ENCODE measurements at places on chromosomes 3 and 15.

GRCh38 chr15:62824111-62825015, 218.2 kb upstream of the TPM1 start:
- DNase-seq = no peak

GRCh38 chr15:68028888-68029207, 25.3 kb upstream of the PIAS1 start:
- DNase-seq = no peak

DNA sequence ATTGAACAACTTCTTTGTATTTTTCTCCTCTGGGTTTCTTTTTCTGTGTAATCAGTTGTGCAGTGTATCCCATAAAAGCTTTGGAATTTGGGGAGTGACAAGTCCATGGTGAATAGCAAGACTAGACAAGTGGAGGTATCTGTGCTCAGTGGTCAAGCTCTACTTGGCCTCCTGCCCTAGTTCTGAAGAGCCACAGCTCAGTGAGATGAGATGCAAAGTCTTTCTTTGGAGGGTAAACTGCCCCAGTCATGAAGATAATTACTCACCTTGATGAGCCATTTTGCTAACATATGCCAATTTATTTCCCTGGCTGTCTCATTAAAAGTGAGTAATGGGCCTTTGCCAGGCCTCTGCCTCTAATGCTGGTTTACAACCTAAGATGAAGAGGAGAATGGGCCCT, 271.2 kb upstream of the TRIM42 start:
- no peak for DNase-seq

DNA sequence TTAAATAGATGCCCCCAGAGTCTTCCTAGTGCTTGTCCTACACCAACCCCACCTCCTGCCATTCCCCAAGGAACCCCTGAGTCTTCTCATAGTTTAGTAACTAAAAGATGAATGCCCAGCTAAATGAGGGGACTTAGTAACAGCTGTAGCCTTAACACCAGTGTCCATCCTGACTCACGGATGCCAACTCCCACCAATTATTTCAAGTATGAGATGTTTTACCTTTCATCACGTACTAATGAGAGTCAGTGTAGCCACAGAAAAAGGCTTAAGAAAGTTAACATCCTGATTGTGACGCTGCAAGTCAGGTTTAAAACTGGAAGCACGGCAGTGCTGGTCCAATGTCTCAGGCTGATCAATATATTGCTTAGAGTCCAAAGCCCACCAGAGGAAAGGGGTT, 109.9 kb downstream of the FMN1 start:
- DNase-seq = no peak

DNA sequence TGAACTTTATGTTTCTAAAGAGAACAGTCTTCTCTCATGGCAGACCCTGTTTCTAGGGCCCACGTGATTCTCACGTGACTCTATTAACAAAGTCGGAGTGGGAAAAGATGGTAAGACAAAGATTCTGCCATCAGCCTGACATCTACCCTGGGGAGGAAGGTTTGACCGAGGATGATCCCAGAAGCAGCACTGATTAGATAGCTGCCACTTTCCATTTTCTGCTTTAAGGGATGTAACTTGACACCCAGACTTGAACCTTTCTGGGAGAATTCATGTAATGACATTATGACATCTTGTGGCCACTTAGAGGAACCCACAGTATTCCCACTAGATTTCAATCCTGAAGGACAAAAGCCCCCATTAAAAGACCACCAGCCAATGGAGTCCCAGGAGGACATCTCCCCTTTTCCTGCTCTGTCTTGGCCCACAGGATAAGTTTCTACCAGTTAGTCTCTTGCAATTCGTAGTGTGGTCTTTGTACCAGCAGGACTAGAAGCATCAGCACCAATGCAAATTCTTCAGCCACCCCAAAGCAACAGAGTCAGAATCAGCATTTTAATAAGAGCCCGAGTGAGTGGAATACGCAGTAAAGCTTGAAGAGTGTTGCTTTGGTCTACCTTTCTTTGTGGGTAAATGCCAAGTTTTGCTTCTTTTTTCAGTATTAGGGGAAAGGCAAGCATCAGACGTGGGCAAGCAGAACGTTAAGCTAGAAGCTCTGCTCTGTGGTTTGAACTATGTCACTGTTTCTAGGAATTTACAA, 480.5 kb upstream of the PROK2 start:
- DNase-seq = no peak

DNA sequence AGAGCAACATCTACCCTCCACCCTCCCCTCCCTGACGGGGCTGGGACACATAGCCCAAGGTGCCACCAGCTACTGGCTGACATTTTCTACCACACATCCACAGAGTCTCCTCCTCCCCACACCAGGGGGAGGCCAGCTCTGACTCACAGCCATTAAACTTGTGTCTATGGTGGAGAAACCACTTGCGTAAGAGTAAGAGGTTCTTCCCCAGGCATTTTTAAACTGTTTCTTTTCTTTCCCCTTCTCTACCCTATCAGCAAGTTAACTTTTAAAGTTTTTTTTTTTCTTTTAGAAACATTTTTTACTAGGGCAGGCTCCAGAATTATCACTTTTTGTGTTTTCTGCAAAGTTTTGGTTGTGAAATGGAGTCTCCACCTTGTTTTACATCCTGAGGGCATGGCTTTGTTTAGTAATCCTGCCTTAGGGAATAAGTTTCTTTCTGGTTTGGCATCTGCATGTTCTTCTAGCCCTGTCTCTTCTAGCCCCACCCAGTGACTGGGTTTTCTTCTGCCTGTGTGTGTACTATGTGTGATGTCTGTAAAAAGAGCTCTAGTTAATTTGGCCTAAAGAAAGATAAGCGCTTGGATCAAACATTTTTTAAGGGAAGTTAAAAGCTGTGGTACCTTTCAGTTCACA, 148.8 kb upstream of the GADL1 start:
- DNase-seq = no peak

- DNase-seq = no peak
Measured at GRCh38 chr3:61522626-61523025, 38.7 kb upstream of the PTPRG start.

- no peak for DNase-seq
Measured at GRCh38 chr3:43239755-43240154, 46.6 kb upstream of the SNRK start.

DNA sequence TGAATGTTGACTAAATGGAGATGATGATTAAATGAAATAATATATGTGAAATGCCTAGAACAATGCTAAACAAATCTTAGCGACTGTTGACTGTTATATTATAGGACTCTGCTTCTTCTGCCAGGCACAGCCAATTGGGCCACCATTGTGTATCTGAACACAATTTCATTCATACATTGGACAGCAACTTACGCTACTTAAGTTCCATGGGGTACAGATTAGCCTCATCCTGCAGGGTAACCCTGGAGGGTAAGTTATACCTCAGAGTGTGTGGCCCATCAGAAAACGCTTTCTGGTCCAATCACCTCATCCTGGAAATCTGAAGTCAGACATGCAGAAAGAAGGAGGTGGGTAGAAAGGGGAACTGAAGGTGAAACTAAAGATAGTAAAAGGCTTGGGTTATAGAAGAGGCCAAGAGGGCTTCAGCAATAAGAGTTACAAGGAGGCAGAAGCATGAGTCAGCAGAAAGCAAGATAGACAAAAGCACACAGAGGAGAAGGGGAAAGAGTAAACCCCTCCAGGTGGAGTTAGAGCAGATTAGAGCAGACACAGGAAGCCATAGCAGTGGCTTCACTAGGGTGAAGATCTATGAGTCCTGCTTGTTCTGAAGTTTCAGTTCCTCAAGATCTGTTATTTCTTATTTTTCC, 119.3 kb upstream of the SLC24A5 start:
- peak; percentile 95 for DNase-seq

DNA sequence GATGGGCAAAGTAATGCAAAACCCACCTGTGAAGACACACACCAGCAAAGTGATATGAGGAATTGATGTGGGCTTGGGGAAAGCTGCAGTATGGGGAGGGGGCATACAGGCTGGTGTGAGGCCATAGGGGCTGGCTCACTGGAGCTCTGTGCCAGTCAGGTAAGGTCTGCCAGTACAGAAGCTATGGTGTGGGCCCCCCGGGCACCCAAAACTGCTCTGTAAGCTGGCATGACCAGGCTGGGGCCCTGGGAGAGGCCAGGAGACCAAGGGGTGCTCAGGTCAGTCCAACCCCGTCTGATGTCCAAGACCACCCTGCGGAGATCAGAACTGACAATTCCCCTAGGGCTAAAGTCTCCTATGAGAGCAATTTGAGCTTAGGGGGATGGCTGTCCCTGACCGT, 163.1 kb downstream of the KCNMB2 start:
- no peak for DNase-seq

DNA sequence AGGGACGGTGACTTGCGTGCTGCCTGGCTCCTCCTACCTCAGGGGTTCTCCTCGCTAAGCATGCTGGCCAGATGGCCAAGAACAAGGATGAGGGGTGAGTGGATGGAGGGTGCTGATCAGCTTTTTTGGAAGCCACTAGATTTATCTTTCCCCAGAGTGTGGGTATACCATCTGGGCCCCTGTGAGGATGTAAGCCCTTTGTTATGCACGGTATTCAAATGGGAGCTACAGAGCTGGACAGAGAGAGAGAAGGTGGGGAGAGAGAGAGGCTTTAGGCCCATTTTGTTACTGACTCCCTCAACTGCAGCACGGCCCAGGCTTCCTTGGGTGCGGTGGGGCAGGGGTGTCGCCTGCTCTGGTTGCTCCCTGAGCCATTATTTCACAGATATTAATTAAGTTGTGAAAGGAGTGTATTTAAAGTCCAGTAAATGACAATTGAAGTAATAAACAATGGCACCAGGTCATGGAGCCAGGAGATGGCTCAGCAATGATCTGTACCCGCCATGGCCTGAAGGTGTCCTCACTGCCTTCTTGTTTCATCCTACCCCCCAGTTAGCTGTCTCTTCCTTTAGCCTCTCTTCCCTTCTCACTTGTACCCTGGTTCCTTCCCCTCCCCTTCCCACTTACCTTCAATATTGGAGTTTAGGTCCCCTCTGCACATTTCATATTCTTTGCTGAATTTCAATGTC, 158.0 kb downstream of the CLSTN2 start:
- no peak for DNase-seq

DNA sequence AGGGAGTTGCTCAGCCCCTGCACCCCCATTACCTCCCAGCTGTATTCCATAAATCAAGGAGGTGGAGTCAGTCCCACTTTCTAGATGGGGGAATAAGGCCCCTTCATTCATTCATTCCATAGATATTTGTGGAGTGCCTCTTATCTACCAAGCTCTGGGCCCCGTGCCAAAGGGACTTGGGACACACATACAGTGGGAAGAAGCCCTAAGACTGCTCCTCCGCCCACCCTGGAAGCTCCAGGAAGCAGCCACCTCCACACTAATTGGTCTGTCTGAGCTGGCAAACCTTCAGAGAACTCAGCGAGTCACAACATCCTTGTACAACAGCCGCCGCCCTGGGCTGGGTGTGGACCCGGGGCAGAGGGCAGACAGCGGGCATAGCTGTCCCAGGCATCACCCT, 6.4 kb downstream of the STRA6 start:
- no peak for DNase-seq

Data from RPMI8226 (cell line).